Breast epithelium (tissue), 4 donors: ENCODE measurements at places on chromosomes 16 and 17. TPM values are rescaled to one million over a fixed set of nuclear protein-coding genes. Genes with fewer than 3 reads are reported as not detected.

Gene RAB11FIP4
- total RNA-seq, result 11.8 TPM

GRCh38 chr16:72646615-72647014, 401.3 kb downstream of the ZFHX3 start:
- no peaks in the 10 kb centered on the region for H3K4me1 ChIP-seq
- DNase-seq, result no peak
- no peak overlapping the region for H3K27ac ChIP-seq

Gene TMEM114
- not detected for total RNA-seq

GRCh38 chr16:23987443-23987842, 151.7 kb downstream of the PRKCB start:
- H3K4me1 ChIP-seq, result no peaks in the 10 kb centered on the region
- H3K27ac ChIP-seq, result no peak overlapping the region

Gene TNFRSF13B
- total RNA-seq, result 2.9 TPM

- H3K36me3 ChIP-seq, result no peaks in the 10 kb centered on the region
- H3K4me3 ChIP-seq, result no peak overlapping the region
- H3K27ac ChIP-seq, result no peak overlapping the region
- no peak for DNase-seq
- no peaks in the 10 kb centered on the region for H3K27me3 ChIP-seq
- no peaks in the 10 kb centered on the region for H3K4me1 ChIP-seq
Observed at GRCh38 chr17:30095507-30096244, 20.9 kb upstream of the NSRP1 start.

Gene FBXO39
- total RNA-seq, result not detected

Gene SYCE1L
- total RNA-seq, result 0.48 TPM

DNA sequence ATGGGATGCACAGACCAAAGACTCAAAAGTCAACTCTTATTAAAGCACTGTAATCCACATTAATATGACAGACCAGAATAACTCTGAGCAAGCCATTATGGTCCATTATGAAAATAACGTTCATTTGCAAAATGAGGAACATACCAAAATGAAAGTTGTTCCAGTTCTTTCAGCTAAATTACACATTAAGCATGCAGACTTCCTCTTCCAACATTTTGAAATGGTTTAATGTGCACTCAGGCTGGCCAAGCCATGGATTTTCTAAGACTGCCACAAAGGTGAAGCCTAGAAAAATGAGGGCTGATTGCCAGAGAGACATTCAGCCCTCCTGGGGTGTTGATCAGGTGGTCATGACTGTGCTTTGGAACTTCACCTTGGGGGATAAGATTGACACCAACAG, 56.7 kb upstream of the NOG start:
- H3K4me3 ChIP-seq, result no peak overlapping the region
- no peak overlapping the region for H3K27ac ChIP-seq
- no peak for DNase-seq
- no peaks in the 10 kb centered on the region for H3K36me3 ChIP-seq

- H3K27ac ChIP-seq, result no peak overlapping the region
- H3K4me1 ChIP-seq, result no peaks in the 10 kb centered on the region
- no peak overlapping the region for H3K4me3 ChIP-seq
- no peaks in the 10 kb centered on the region for H3K27me3 ChIP-seq
Observed at GRCh38 chr16:75754141-75754540, 27.9 kb upstream of the CPHXL start.

Gene SEZ6
- not detected for total RNA-seq

GRCh38 chr16:10408824-10409381, 23.0 kb downstream of the ATF7IP2 start:
- H3K4me1 ChIP-seq, result no peaks in the 10 kb centered on the region
- no peak overlapping the region for H3K4me3 ChIP-seq
- H3K27me3 ChIP-seq, result no peaks in the 10 kb centered on the region
- no peaks in the 10 kb centered on the region for H3K36me3 ChIP-seq
- DNase-seq, result no peak

DNA sequence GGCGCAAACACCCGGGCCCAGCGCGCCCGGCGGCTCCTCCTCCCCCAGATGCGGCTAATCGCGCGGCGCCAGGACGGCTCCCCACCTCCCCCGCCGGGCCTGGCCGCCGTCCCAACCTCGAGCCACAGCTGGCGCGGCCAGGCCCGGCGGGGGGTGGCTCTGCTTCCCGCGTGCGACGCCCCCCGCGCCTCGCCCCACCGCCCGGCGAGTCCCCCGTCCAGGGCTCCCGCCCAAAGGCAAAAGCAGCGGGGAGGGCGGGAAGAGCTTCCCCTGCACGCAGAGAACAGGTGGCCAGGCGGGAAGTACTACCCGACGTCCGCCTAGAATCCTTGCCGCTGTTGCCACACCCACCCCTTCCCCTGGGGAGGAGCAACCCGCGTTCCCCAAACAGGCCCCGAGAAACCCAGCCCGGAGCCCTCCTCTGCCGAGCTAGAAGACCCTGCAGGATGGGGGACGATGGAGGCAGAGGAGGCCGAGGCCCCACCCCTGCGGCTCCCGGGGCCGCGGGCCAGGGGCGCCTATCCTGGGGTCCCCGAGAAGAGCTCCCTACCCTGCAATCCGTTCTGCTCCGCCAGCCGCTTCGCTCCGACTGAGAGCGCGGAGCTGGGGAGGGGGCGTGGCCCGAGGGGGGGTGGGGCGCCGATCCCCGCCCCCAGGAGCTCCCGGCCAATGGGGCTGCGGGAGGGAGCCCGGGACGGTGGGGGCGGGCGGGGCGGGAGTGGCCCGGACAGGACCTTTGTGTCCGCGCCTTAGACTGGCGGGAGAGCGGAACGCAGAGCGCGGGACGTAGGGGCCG, at the start of gene CARHSP1:
TSS of gene CARHSP1 (minus strand) at position 591 of the 796 bp plus-strand sequence. CDS start 9,678 bp downstream, outside the sequence.
- H3K36me3 ChIP-seq, result no peaks in the 10 kb centered on the region
- H3K4me1 ChIP-seq, result no peaks in the 10 kb centered on the region
- DNase-seq, result peak; percentile 76

- no peak for DNase-seq
- peaks cover 4% of the 10 kb centered on the region for H3K27me3 ChIP-seq
- no peak overlapping the region for H3K4me3 ChIP-seq
- no peaks in the 10 kb centered on the region for H3K4me1 ChIP-seq
Observed at GRCh38 chr17:73604476-73604875, 39.8 kb downstream of the SDK2 start.

DNA sequence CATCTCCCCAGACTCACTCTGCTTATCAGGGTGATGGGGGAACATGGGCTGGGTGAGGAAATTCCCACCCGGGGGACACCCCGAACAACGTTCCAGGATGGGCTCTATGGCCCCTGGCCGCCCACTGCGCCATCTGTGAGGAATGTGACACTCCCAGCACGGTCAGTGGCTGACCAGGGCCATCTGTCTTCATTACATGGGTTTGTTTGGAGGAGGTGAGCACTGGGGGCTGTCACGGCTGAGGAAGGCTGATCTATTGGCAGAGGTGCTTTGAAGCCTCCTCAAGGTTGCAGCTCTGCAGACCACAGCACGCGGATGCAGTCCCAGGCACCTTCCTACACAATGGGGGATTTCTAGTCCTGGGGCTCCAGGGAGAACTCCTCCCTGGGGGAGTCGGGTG, 214.1 kb upstream of the FOXF1 start:
- no peaks in the 10 kb centered on the region for H3K4me1 ChIP-seq
- no peak overlapping the region for H3K4me3 ChIP-seq
- DNase-seq, result no peak

DNA sequence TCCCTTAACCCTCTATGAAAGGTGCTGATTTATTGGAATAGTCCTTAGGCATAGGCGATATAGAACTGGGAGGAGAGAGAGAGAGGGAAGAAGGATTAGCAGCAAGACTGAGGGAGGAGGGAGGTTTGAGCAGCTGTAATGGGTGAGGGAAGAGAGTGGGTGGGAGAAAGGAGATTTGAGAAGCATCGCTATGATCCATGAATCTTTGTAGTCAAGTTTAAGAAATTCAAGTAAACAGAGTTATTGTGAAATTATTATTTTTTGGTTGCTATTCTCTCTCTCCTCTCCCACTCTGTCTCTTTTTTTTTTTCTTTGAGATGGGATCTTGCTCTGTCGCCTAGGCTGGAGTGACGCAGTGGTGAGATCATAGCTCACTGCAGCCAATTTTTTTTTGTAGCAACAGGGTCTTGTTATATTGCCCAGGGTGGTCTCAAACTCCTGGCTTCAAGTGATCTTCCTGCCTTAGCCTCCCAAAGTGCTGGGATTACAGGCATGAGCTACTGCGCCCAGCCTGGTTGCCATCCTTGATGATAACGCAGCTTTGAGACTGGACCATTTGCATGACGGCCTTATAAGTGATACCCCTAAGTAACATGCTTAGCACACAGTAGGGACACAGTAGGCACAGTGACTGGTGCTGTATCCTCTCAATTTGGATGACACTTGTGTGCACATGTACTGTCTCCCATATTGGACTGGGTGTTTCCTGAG, 21.0 kb upstream of the TNS4 start:
- H3K27ac ChIP-seq, result peak overlapping the region; percentile 94
- peak; percentile 20 for DNase-seq
- peaks cover 4% of the 10 kb centered on the region for H3K4me1 ChIP-seq
- H3K36me3 ChIP-seq, result no peaks in the 10 kb centered on the region
- H3K27me3 ChIP-seq, result no peaks in the 10 kb centered on the region

Gene CD300LB
- 0.88 TPM for total RNA-seq

DNA sequence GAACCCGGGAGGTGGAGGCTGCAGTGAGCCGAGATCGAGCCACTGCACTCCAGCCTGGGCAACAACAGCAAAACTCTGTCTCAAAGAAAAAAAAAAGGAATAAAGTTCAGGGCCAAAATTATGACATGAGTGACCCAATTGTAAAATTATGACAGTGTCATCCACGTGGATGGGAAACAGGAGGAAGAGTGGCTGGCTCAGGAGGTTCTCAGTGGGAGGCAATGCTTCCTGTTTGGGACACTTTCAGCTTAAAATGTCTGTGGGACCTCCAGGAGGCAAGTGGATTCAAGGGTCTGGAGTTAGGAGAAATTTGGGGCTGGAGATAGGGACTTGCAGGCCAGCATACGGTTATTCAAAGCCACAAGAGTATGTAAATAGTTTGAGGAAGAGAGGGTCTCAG, 8.0 kb upstream of the STX4 start:
- no peaks in the 10 kb centered on the region for H3K27me3 ChIP-seq
- H3K4me3 ChIP-seq, result no peak overlapping the region
- no peak overlapping the region for H3K27ac ChIP-seq
- DNase-seq, result no peak
- H3K4me1 ChIP-seq, result no peaks in the 10 kb centered on the region
- H3K36me3 ChIP-seq, result no peaks in the 10 kb centered on the region

Gene ZNF764
- total RNA-seq, result 8.2 TPM

DNA sequence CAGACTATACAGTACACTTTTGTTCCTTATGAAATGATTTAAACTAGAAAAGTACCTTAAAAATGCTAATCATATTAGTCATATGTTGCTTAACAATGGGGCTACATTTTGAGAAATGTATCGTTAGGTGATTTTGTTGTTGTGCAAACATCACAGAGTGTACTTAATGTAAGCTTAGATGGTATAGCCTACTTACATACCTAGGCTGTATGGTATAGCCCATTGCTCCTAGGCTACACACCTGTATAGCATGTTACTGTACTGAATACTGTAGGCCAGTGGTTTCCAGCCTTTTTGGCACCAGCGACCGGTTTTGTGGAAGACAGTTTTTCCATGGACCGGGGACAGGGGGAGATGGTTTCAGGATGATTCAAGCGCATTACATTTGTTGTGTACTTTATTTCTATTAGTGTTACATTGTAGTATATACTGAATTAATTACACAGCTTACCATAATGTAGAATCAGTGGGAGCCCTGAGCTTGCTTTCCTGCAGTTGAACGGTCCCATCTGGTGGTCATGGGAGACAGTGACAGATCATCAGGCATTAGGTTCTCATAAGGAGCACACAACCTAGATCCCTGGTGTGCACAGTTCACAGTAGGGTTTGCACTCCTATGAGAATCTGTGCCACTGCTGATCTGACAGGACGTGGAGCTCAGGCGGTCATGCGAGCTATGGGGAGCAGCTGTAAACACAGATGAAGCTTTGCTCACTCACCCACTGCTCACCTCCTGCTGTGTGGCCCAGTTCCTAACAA, 35.0 kb upstream of the MRC2 start:
- H3K27me3 ChIP-seq, result no peaks in the 10 kb centered on the region
- no peak overlapping the region for H3K4me3 ChIP-seq
- H3K36me3 ChIP-seq, result peaks cover 5% of the 10 kb centered on the region
- H3K4me1 ChIP-seq, result no peaks in the 10 kb centered on the region
- no peak for DNase-seq

DNA sequence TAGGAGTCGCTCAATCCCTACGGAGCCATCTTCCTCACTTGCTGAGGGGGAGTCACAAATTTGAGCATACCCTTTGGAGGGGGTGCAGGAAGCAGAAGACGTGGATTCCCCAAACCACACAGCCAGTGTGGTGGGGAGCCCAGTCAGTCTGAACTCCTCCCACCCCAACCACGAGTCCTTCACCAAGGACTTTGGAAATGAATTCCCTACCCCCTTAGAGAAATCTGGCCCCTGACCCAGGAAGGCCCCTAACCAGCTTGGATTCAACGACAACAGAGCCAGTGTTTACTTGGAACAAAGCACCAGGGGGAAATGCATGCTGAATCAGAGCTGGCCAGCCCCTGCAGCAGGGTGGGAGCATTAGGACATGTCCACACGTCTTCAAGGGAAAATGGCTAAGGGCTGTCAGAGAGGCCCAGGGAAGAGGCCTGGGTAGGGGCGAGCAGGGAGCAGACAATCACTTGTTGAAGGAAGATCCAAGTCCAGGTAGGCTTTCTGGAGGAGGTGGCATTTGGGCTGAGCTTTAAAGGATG, 5.5 kb upstream of the TMEM92 start:
- no peaks in the 10 kb centered on the region for H3K36me3 ChIP-seq
- H3K4me3 ChIP-seq, result no peak overlapping the region
- H3K27me3 ChIP-seq, result no peaks in the 10 kb centered on the region
- H3K27ac ChIP-seq, result peak overlapping the region; percentile 57
- peak; percentile 33 for DNase-seq

DNA sequence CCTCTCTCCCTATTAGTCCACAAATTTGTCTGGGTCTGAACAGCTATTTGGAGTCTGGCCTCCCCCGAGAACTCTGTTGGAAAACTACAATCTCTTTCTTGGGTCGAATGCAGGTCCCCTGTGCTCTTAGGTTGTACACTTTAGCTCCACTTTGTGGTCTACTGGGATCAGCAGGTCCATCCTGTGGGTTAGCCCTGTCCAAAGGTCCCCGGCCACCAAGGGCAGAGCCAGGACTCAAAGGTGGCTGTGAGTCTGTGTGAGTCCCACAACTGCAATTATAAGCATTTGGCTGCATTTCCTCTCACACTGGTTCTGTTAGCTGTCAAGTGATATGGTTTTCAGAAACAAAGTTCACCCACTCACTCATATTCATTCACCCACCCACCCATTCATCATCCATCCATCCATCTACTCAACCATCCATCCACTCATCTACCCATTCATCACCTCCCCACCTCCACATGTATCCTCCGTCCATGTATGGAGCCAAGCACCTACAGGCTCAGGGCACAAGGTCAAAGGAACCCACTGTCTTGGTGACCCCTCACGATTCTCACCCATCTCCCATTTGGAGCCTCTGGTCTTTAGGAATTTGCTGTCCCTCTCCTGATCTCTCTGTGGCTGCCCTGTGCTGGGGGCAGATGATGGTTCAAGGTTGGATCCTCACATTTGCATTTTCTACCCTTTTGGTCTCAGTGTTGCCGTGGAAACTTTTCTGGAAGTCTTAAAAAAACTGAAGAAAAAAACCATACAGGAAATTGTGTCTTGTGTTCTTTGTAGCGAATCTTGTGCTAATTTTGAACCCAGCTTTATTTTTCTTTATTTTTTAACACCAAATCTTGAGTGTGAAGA, 45.8 kb downstream of the IRF8 start:
- no peaks in the 10 kb centered on the region for H3K4me1 ChIP-seq
- peaks cover 41% of the 10 kb centered on the region for H3K27me3 ChIP-seq
- H3K27ac ChIP-seq, result no peak overlapping the region
- no peaks in the 10 kb centered on the region for H3K36me3 ChIP-seq

Gene CCDC40
- 11.6 TPM for total RNA-seq

- H3K4me1 ChIP-seq, result peaks cover 4% of the 10 kb centered on the region
- no peaks in the 10 kb centered on the region for H3K36me3 ChIP-seq
- peak overlapping the region; percentile 96 for H3K27ac ChIP-seq
- H3K27me3 ChIP-seq, result no peaks in the 10 kb centered on the region
- DNase-seq, result no peak
Observed at GRCh38 chr17:67246403-67246652, 1.3 kb upstream of the HELZ start.

Gene NGFR
- 27.8 TPM for total RNA-seq

Gene TP53TG3B
- not detected for total RNA-seq
